ENCODE measurements at places on chromosomes 16 and 17.

DNA sequence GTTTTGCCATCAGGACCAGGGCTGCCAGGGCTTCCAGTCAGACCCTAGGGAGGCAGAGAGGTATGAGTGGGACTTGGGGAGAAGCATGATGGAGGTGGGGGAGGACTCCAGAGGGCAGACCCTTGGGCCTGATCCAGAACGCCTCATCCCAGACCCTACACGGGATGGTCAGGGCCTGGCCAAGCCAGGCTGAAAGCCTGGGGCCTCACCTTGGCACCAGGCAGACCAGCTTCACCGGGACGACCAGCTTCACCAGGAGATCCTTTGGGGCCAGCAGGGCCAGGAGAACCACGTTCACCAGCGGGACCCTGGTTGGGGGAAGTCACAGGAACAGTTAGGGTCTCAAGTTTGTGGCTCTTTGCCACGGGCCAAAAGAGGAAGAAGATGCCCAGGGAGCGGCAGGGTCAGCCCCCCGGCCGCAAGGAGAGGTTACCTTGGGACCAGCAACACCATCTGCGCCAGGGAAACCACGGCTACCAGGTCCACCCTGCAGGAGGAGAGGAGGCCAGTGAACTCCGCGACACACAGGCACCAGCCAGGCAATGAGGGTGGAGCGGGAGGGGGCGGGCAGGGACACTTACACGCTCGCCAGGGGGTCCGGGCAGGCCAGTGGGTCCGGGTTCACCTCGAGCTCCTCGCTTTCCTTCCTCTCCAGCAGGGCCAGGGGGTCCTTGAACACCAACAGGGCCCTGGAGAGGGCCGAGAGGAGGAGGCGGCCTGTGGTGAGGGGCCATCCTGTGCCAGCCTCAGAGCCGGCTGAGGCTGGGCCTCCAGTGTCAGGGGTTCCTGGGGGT lies 7.1 kb downstream of the COL1A1 start:
- no peaks in the 10 kb centered on the region for H3K36me3 ChIP-seq
- H3K27ac ChIP-seq: no peak overlapping the region
- H3K4me1 ChIP-seq: no peaks in the 10 kb centered on the region
- H3K4me3 ChIP-seq: no peak overlapping the region
- DNase-seq: no peak

GRCh38 chr16:31085873-31086628 lies 2.7 kb downstream of the PRSS53 start:
- no peak for DNase-seq
- no peaks in the 10 kb centered on the region for H3K27me3 ChIP-seq
- peaks cover 14% of the 10 kb centered on the region for H3K36me3 ChIP-seq
- H3K4me3 ChIP-seq: no peak overlapping the region
- H3K27ac ChIP-seq: no peak overlapping the region
- no peaks in the 10 kb centered on the region for H3K4me1 ChIP-seq

DNA sequence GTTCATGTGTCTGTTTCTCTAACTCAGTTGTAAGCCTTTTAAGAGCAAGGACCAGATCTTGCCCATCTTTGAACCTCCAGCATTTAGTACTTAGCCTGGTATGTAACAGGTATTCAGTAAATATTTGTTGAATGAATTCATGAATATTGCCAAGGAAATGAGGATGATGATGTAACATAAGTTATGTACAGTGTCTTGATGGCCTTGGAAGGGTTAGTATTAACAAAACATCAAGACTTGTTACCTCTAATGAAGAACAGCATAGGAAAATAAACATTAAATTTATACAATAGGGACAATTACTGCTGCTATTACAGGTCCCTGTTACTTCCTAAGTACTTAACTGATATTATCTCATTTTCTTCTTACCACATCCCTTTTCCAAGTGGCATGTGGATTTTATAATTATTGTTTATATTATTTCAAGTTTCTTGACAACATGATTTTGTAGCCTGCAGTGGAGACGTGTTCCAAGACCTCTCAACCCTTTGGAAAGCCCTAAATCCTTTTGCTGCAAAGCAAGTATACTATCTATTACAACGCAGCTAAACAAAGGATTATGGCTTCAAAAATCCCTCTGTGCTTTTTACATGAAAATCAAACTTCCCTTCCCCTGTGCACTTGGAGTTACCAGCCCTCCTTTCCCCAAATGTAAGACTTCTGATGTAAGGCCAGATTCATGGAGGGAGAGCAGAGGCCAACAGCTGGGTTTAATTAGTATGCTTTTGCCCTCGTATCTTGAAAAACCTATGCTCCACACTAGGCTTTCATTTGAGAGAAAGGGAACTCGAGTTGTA lies 77.4 kb upstream of the SMIM36 start:
- no peaks in the 10 kb centered on the region for H3K36me3 ChIP-seq
- DNase-seq: no peak
- no peak overlapping the region for H3K4me3 ChIP-seq
- H3K27me3 ChIP-seq: no peaks in the 10 kb centered on the region

- H3K36me3 ChIP-seq: no peaks in the 10 kb centered on the region
- H3K4me1 ChIP-seq: no peaks in the 10 kb centered on the region
- no peak overlapping the region for H3K4me3 ChIP-seq
- peak; percentile 59 for DNase-seq
Measured at GRCh38 chr16:9225527-9226316, 134.3 kb downstream of the HAPSTR1 start.

- DNase-seq: no peak
- peaks cover 21% of the 10 kb centered on the region for H3K36me3 ChIP-seq
- no peaks in the 10 kb centered on the region for H3K27me3 ChIP-seq
- H3K4me3 ChIP-seq: peak within 1 kb of the TSS; percentile 42
- H3K27ac ChIP-seq: no peak within 1 kb of the TSS
Measured at GRCh38 chr17:19386974-19387920, at the start of gene MFAP4. TSS of gene MFAP4 (minus strand) at chr17:19387190. CDS start at chr17:19387155, 35 bp downstream.

Measured in HepG2 (cell line).